Right forelimb (tissue), 1 donor: ENCODE measurements at places on chromosomes 6 and 20.

- no peak for DNase-seq
These were observed 117.5 kb downstream of the EYA4 start for GRCh38 chr6:133358574-133359150.

DNA sequence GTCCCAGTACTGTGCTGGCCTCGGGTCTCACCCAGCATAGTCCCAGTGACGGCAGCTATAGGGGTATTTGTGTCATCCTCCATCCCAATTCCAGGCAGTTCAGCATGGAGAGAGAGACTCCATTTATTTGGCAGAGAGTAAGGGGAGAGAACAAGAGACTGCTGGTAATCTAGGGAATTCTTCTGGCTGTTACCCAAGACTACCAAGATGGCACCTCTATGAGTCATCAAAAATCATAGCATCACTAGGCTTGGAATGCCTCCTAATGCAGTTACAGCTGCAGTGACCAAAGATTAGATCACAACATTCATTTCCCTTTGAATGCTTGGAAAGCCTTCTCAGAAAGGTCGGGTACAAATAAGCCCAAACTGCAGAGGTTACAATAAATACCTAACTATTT, 660.4 kb upstream of the FLRT3 start:
- DNase-seq: no peak

DNA sequence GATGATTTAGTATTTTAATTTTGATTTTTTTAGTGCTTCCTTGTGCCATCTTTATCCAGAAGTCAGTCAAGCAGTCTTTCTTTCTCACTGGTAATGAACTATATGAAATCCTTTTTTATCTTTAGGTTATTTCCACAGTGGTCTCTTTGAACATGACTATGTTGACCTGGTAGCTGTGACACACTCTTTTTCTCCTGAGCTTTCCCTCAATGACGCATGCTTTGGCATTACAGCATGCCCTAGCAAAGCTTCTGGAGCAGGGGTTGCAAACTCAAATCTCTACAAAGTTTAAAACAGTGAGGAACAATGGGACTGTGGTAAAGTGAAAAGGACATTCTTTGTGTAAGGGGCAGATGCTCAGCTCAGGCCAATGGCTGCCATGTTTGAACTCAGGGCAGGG, 4.5 kb upstream of the PLAGL1 start:
- no peak for DNase-seq

GRCh38 chr6:117076076-117076475, 189.3 kb upstream of the VGLL2 start:
- DNase-seq: no peak

DNA sequence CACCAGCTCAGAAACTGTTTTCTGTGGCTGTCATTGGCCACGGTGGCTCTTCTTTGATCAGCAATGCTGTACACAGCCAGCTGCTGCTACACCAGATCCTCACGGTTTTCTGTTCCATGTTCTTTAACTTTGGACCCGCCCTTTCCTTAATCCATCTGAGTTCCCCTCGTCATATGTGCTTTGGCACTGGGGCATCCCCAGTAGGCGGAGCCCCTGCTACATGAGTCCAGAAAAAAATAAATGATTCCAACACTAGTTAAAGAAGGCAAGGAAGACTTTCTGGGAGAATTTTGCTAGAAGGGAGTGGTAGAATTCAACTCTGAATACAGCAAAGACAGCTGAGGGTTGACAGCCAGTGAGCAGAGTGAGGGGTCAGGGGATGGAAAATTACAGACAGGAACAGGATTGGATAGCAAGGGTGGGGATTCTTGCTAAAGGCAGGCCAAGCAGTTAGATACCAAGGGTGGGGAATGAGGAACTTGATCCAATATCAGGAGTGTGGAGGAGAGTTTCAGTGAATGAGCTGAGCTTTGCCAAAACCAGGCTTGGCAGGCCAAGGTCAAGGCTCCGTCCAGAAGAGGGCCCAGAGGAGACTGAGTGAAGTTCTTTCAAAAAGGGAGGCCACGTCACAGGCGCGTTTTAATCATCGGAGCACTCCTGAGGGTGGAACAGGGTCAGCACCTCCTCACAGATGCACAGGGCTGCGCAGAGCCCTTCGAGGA, 391.8 kb downstream of the CDH4 start:
- peak; percentile 66 for DNase-seq
